ENCODE measurements at places on chromosomes 12 and 14.

DNA sequence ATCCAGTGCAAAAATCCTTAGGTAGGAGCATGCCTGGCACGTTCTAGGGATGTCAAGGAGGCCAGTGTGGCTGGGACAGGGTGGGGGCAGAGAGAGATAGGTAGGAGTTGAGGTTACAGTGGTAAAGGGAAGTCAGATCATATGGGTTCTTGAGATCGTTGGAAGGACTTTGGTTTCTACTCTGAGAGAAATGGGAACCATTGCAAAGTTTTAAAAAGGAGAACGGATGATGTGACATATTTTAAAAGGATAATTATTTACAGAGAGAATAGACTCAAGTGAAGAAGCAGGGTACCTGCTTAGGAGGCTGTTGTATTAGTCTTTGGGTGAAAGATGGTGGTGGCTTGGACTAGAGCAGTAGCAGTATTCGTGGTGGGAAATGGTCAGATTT lies 47.6 kb upstream of the ATP2B1 start:
- DNase-seq = no peak

- DNase-seq = no peak
These were observed 59.4 kb downstream of the BCL11B start for GRCh38 chr14:99212646-99213045.

DNA sequence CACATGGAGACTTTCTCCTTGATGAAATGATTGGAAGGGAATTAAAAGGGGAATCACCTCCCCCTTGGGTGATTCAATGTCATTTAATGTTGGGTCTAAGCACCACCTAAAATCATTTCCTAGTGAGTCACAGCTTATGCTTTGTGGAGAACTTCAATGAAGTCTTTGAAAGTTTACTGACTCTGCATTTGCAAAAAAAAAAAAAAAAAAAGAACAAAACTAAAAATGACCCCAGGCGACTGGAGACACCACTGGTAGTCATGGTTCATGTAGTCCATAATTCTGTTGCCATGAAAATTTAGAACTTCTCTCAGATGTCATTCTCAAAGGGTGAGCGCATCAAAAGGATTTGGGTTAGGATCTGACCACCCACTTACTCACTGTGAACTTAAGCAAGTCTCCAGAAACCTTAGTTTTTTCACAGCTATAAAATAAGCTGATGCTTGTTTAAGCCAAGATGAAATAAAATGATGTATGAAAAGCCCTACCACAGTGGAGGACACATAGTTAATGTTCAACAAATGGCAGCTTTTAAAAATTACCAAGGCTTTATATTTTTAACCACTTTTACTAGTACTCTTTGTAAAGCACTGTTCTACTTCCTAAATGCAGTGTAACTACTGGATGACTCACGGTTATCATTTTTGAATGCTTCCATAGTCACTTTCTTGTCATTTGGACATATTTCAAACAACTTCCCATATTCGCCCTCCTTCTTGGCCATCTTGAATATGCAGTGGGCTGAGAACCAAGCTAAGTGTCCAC lies 18.1 kb upstream of the KSR2 start:
- no peak for DNase-seq

DNA sequence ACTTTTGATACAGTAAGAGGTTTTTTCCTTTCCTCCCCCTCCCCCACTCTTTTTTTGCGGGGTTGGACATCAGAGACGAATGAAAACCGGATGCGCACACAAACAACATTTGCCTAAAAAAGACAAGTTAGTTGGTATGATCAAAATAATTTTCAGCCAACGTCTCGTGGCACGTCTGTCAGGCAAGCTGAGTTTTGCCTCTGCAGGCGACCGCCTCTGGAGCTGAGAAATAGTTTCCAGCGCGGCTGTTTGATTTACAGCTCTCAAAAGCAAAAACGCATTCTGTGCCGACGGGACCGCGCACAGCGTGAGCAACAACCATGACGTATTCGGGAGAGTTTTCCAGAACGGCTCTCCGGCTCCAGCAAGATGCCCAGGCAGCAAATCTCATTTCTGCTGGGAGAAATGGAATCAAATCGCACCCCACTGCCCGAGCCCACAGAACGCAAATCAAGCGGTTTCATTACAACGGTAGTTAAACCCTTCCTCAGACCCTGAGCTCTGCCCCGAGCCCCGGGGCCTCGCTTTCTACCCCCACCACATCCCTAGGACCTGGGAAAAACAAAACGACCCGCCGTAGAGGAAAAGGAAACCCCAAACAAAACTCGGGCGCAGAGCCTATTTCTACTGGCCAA lies 14.2 kb upstream of the CALM1 start:
- DNase-seq = no peak

DNA sequence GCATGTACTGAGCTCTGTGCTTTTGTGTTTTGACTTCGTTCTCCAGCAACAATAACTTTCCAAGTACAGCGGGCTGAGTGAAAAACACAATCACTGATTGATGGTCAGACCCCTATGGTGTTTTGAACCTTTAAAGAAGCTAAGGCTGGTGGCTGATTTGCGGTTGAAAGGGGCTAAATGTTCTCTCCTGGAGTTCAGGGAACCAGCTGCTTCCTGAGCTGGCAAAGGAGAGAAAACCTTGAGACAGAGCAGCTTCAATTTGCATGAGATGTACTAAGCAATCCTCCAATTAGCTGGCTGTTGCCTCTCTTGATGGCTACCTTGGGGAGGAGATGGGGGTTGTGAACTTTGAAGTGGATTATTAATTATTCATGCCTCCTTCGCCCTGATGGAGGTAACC lies 546.7 kb upstream of the SEL1L start:
- DNase-seq = no peak

DNA sequence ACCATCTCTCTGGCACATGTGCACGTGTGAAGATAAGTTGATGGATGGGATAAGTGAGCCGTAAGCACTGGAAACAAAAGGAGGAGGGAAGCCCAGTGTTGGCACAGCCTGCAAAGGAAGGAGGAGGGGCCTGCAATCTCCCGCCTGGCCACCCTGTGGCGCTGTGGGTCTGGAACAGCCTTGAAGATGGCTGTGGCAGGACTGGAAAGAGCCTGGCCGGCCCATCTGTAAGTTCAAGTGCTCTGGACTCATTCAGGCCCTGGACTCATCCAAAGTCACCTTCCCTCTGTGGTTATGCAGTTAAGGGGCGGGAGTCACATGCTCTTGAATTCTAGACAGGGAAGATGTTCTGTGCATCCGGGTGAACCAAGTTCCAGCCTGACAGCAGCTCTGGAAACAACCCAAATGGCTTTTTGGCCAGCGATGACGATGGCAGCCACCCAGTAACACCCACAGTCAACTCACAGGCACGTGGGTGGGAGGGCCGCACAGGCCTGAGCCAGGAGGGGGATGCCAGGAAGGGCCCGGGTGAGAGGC lies 50.4 kb downstream of the CHGA start:
- DNase-seq = no peak

DNA sequence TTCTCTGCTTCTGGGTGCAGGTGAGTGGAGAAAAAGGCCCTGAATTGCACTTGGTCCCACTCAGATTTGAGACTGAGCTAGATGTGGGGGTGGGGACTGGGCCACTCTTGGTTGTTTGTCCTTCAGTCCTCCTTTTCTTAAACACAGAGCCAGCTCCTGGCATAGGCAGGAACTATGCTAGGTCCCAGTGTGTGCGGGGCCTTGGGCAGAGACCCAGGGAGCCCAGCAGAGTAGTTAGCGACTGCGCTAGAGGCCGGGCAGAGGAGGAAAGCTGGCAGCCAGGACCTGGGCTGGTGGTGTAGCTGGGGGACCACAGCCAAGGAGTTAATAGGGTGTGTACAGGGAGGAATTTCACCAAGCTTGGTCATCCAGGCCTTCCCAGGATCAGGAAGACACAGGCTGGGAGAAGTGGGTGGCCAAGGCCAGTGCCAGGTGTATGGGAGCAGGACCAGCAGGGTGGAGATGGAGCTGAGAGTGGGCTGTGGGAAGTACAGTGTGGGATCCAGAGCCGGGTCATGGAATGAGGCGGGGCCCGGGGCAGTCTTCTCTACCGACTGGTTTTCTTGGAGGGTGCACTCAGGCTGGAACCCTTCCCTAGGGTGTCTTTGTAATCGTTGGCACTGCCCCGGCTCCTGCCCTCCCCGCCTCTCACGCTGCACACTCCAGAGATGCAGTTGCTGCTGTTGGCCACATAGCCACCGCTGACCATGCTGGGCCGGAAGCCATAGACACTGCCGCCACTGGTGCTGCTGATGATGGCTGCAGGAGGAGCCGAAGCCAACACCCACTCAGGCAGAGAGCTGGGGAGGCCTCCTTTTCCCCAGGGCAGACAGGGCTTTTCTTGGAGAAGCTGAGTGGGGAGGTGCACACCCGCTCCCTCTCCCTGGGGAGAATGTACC lies 8.7 kb downstream of the KRT71 start:
- DNase-seq = no peak

DNA sequence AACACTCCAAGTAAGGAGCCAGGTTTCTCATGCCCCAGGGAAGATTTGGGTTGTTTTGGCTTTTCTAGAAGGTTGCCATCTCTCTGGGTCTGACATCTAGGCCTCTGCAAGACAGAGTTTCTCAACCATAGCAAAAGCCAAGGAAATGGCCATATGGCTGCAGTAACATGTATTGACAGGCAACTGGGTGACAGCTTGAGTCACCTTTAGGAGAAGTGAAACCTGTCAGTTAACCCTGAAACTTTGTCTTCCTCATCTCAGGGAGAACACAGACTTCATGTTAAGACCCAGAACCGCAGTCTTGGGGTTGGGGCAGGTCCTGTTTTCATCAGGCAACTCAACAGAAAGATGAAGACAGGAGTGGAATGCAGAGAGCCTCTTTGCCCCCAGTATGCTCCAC lies 46.0 kb upstream of the PLBD1 start:
- DNase-seq = no peak

DNA sequence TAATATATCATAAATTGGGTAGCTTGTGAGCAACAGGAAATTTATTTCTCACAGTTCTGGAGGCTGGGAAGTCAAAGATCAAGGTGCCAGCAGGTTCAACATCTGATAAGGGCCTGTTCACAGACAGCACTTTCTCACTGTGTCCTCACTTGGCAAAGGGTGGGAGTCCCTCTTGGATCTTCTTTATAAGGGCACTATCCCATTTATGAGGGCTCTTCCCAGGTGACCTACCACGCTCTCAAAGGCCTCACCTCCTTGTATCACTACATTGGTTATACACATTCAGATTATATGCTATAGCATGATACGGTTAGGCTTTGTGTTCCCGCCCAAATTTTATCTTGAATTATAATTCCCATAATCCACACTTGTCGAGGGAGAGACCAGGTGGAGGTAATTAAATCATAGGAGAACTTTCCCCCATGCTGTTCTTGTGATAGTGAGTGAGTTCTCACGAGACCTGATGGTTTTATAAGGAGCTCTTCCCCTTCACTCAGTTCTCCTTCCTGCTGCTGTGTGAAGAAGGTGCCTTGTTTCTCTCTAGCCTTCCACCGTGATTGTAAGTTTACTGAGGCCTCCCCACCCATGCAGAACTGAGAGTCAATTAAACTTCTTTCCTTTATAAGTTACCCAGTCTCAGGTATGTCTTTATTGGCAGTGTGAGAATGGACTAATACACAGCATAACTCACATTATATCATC lies 19.2 kb upstream of the LRIG3 start:
- DNase-seq = no peak

DNA sequence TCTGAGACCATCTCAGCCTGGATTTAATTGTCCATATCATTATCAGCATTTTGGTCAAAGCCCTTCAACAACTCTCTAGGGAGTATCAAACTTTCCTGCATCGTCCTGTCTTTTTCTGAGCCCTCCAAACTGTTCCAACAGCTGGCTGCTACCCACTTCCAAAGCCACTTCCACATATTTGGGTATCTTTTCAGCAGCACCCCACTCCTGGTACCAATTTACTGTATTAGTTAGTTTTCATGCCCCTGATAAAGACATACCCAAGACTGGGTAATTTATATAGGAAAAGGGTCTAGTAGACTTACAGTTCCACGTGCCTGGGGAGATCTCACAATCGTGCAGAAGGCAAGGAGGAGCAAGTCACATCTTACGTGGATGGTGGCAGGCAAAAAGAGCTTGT lies 33.1 kb upstream of the YBX3 start:
- no peak for DNase-seq

- DNase-seq = no peak
These were observed 12.1 kb downstream of the NFATC4 start for GRCh38 chr14:24379907-24380730.

DNA sequence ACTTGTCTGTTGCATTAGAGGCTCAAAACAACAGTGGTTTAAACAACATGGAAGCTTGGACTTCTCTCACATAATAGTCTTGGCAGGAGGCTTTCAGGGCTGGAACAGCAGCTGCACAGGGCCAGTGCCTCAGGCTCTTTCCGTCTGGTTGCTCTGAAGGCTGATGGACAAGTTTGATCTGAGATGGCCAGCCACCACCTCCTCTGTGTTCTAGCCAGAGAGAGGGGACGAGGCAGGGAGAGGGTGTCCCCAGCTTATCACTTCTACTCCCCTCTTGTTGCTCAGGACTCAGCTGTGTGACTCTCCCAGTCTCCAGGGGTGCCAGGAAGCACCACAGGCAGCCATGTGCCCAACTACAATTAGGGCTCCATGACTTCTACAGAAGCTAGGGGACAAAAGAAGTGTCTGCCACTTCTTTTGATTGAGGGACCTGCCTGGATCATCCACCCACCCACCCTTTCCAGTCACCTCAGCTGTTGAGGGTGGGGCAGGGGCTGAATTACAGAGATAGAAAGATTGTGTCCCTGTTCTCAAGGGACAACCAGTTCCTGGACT lies 46.6 kb downstream of the SMIM41 start:
- no peak for DNase-seq

DNA sequence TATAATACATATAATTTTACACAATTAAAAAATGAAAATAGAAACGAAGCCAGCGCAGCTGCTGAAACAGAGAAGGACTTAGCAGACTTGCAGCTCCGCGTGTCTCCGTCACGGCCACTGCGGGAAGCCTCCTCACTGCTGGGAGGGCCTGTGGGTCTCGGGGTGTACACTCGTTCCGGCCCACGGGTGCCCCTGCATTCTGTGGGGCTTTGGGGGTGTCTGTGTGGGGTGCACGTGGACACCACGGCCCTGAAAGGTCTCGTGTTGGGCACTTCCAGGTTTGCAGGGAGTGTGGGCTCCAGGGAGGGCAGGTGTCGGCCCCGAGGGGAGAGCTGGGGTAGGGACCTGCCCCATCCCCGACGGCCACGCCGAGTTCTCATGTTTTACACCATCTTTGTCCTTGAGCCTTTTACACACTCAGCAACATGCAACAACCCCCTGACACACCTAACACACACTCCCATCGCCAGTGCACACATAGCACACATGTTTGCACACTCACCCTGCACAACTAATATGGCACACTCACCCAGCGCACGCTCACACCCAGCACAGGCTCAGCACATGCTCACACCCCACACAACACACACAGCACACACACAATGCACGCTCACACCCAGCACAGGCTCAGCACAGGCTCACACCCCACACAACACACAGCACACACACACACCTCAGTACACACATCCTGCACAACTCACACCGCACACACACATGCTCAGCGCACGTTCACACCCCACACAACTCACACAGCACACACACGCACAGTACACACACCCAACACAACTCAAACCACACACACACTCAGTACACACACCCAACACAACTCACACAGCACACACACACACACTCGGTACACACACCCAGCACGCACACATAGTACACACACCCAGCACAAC lies 36.6 kb downstream of the NOC4L start:
- no peak for DNase-seq
